Stimulated activated CD8-positive, alpha-beta memory T cell treated with anti-CD3 and anti-CD28 coated beads, Interleukin-4, amount 100 ng/mL, for 24 hours (primary cell): ENCODE measurements at places on chromosomes 7 and 10.

DNA sequence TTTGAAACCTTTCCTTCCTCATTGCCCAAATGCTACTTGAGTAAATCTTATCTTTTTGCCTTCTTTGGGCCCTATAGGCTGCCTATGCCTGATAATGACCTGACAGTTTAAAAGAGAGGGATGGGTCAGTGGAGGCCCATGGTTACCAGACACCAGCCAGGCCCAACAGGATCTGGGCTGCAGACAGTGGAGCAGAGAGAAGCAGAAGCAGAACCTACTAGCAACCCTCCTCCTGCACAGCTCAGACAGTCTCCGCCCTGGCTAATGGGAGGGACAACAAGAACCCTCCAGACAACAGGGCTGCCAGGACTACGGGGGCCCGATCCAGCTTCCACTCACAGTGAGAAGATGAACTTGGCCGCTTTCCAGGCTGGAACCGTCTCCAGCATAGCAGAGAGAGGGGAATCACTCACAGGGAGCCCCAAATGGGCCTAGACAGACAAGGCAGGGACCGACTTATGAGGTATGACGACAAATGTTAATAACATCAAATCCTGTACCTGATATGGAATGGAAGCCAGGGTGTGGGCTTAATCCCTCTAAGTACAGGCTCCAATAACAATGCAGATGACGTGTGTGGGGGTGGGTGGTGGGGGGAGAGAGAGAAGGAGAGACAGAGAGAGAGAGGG lies 31.7 kb upstream of the DGKI start:
- no peak for DNase-seq

- no peak for DNase-seq
Observed at GRCh38 chr10:73058057-73058591, 38.5 kb downstream of the P4HA1 start.

DNA sequence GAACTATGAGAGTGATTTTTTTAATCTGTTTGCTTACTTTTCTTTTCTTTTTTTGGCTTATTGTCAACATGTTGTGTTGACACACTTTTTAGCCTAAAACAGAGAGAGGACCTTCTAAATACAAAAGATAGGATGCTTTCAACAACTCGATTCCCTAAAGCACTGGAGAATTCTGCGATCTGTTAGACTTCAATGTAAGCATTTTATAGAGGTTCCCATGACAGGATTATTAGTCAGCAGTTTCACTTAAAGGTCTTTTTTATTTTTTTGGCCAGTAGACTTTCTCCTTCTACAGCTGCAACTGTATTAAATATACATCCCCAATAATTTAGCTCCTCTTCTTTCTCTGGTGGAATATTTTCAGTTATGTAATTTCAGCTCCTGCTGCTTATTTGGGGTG lies 12.7 kb upstream of the NRP1 start:
- no peak for DNase-seq

DNA sequence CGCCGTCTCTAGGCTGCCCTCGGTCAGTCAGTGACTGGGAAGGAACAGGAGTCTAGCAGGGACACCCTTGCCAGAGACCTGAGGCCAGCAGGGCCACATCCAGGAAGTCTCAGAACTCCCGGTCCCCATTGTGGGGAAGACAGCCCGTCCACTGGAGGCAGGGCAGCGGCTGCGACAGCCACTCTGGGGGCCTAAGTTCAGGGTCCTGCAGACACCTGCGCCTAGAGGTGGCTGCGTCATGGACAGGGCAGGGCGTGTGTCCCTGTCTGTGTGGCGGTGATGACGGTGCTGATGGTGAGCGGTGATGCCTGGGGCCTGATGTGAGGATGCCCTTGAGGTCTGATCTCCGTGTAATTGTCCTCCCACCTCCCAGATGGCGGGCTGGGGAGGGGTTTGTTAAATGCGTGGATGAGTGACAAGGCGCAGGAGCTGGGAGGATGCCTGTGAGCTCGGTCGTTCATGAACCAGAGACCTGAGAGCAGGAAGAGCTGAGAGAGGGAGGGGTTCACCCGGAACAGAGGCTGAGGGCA lies 537.9 kb upstream of the FOXK1 start:
- DNase-seq, result no peak

DNA sequence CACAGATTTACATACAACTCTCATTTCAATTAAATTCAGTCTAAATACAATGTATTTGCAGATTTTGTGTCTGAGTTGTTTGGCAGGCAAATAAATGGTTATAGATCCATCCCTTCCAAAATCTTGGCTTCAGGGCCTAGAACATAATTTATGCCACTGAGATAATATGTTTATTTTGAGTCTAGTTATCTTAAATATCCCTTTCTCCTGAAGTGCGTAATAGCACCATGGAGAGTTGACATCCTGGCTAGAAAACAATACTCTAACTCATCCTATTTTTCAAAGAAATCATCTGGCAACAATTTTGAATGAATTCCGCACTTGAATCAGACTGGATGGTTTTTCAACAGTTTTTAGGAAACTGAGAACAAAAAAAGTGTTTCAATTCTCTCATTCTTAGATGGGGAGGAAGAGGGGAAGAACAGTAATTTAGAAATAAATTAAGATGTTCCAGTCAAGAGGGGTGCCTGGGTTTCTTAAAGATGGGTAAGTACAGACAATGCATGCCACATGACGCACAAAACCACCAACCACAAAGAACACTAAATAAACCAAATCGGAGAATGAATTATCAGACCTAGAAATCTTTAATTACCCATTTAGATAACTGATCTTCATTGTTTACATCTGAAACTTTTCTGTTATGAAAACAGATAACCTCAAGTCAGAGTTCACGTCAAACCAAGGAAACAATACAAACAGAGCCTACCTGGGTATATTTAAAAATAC lies 228.7 kb upstream of the PTN start:
- DNase-seq, result no peak

GRCh38 chr7:78924581-78924980 lies 528.9 kb downstream of the MAGI2 start:
- no peak for DNase-seq

GRCh38 chr7:76364198-76364584 lies 5.4 kb upstream of the YWHAG start:
- DNase-seq, result no peak

DNA sequence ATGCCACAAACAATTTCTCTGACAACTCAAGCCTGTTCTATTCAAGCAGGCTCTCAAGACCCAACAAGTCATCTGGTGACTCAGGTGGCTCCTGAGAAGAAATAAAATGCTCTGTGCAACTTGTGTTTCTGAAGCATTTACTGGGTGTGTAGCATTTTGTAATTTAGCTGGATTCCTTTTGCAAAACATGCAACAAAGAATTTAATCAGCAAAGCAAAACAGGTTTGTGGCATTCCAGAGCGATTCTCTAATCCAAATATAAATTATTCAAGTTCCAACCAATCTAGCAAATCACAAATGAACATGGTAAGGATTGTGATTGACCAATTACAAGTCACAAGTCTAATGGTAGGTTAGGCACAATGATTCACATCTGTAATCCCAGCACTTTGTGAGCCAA lies 39.8 kb upstream of the C10orf67 start:
- DNase-seq, result no peak

DNA sequence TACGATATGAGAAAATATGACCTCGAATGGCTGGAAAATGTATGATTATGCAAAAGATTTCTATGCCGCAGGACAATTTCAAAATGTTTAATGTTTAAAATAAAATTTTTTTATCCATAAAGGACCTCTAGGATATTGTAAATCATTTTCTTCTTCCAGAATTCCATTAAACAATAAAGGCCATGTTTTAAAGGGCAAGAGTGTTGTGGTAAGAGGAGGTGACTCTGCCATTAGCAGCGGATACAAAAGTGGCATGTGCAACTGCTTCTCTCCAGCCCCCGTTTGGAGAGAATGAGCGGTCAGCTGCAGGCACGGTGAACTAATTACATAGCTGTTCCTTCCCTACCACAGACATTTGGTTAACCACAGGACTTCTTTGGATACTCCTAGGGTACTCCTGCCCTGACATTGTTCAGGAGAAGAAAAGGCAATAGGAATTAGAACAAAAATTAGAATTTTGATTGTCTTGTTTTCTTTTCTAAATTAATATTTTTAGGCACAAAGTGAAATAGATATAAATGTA lies 63.8 kb downstream of the HBP1 start:
- DNase-seq, result no peak

DNA sequence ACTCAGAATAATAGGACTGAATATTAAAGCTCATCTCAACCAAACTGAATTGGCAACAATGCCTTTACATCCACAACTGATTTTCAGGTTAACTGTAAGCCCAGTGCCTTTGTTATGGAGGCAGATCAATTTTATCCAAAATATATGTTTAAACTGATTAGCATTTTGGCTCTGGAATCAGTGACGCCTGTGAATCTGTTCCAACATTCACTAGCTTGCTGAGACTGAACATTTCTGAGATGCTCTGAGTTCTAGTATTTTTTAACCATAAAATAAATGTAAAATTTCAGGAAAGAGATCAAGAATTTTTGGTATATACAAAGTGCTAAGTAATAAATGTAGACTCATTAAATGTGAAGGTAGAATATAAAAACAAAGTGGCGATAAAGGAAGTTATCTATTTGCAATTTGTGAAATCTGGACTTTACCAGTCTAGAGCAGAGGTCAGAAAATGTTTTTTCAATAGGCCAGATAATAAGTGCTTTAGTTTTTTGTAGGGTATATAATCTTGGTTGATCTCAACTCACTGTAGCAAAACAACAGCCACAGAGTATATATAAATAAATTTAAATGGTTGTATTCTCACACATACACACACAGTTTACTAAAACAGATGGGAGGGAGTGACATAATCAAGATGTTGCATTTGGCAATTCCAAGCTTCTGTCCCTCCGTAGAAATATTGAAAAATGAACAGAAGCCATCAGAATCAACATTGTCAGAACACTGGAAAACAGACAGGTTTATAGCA lies 560.3 kb downstream of the ZWINT start:
- no peak for DNase-seq

DNA sequence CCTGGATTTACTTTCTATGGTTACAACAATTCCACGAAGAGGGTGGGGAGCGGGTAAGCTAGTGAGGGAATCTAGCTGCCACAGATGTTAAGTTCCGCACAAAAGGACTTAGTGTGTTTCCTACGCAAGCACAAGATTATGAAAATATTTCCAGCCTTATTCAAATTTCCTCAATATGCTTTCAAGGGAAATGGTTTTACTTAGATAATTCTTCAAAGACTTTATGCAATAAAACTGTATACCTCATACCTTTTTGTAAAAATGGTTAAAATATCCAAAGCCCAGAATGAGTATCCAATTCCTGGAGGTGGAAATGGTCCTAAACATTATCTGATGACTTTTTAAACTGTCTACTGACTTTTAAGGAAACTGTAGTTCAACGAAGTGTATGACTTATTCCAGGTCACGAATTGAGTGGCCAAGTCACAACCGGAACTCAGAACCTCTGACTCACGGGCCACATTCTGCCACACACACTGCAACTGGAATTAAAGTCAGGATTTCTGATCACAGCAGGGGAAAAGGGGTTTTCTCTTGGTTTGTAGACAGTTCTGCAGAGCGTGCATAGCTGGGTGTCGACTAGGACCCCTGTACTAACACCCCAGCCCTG lies 20.2 kb upstream of the INSIG1 start:
- DNase-seq, result no peak

GRCh38 chr10:13707156-13707881 lies 120.6 kb downstream of the PRPF18 start:
- no peak for DNase-seq

DNA sequence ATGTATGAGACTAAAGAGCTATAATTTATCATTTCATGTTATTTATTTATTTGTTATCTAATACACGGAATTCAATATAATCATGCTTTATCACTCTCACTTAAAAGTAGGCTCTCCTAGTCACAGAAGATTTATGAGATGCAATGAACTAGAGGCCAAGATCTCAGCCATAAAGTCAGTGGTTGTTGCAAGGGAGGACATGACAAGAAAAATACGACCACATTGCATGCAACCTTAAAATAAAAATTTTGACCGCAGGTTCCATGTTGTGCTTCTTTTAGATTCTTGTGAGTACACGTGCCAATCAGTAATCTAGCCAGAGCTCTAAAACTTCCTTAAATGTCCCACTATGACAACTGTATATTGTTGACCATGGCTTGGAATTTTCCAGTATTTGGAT lies 75.9 kb upstream of the SP8 start:
- DNase-seq, result no peak

DNA sequence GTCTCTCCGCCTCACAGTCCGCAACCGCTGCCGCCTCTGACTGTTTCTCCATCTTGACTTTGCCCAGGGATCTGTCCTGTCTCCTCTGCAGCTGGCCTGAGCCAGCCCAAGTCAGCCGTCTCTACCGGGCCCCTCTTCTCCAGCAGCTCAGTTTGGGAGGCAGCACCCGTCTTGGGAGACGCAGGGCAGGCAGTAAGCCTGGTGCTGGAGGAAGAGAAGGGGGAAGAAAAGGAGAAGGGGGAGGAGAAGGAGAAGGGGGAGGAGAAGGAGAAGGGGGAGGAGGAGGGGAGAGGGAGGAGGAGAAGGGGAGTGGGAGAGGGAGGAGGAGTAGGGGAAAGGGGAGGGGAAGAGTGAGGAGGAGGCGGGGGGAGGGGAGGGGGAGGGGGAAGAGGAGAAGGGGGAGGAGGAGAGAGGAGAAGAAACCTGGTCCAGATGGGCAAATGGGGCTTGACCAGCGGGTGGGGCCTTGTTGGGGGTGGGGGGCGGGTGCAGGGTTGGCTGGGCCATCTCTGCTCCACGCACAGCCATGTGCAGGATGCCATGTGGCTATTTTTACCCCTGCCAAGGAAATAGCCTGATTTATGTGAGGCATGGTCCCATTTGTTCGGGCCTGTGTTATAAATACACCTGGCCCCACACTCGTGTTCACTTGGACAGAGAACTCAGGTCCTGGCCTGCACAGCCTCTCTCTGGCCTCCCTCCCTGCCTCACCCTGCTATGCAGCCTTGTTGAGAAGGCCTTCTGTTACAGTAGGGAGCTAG lies 35.9 kb upstream of the FZD9 start:
- no peak for DNase-seq

DNA sequence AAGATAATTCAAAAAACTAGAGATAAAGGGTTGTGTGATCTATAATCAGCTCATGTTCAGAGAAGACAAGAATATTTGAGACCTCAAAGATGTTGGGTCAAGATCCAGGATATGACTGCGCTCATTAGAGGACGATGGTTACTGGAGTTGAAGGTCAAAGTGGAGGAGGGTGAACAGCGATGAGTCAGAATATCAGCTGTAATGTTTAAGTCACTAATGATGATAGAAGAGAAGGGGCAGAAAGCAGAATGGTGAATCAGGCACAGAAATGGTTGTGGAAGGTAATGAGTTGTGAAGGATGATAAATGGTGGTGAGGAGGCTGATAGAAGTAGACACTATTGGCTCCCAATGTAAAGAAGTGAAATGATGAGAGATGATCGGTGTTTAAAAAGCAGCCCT lies 540.3 kb downstream of the INHBA start:
- DNase-seq, result no peak

GRCh38 chr7:75534727-75535307 lies 42.7 kb downstream of the SPDYE5 start:
- DNase-seq, result no peak
